ENCODE measurements at places on chromosomes 3 and 15. TPM values are rescaled to one million over a fixed set of nuclear protein-coding genes. Genes with fewer than 3 reads are reported as not detected.

The FAM98B gene
- 6.8 TPM for total RNA-seq

The ACOX2 gene
- not detected for total RNA-seq

The LYZL4 gene
- not detected for total RNA-seq

The ANKUB1 gene
- total RNA-seq = 0.26 TPM

The C2CD4A gene
- 1.3 TPM for total RNA-seq

The GXYLT2 gene
- total RNA-seq = 0.79 TPM

The PROK2 gene
- total RNA-seq = not detected

The PLEKHO2 gene
- total RNA-seq = 4.2 TPM

The SNTN gene
- not detected for total RNA-seq

The LRRK1 gene
- total RNA-seq = 4.2 TPM

The RTP1 gene
- total RNA-seq = not detected
